Fibroblast of skin of abdomen (primary cell): ENCODE measurements at places on chromosomes 2 and 18.

GRCh38 chr2:219032051-219032745 lies 9.1 kb downstream of the CFAP65 start:
- DNase-seq: no peak

DNA sequence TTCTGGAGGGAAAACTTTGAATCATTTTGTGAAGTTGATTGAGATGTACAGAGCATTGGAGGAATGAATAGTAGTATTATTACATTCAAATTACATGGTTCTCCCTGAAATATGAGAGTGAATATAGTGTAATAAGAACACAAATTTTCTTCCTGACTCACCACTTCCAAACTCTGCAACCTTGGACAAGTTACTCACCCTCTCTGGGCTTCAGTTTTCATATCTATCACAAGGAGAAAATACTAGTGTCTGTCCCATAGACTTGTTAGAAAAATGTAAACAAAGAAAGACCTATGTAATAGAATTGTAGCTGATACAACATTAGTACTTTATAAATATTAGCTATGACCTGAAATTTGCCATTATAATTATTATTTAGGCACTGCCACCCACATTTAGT lies 150.8 kb downstream of the LRRTM1 start:
- DNase-seq: no peak

- DNase-seq: peak; percentile 47
Observed at GRCh38 chr18:25169701-25170100, 182.3 kb downstream of the ZNF521 start.

DNA sequence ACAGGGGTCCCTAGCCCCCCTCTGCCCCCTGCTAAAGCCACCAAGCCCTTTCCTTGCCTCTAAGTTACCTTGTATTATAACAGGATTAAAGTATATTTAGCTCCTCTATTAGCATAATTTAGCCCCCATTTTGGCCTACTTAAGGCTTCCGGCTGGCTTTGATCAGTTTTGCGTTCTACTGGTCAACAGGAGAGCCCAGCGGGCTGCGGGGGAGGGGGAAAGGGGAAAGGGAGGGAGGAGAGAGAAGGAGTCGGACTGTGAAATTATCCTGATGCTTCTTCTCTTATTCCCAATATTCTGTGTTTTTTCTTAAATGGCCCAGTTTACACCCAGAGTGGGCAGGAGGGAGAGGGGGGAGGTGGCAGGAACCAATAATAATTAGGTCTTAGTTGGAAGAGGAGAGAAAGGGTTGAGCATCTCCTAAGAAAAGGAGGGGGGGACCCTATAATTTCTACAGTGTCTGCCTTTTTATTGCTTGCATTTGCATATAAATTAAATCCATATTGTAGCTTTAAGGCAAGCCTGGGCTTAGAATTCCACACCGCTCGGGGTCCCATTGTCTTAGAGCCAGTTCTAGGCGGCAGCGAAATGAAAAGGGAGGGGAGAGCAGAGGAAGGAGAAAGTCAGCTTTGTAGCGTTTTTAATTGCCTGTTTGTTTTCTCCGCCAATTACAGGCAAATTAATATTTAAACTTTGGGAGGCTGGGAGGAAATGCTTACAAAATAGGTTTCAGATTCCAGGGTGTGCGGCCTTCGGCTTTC lies 39.6 kb downstream of the EN1 start:
- peak; percentile 28 for DNase-seq

- peak; percentile 94 for DNase-seq
Observed at GRCh38 chr2:200609028-200609614, 23.3 kb downstream of the AOX1 start.

GRCh38 chr2:17594533-17595401 lies 54.3 kb downstream of the VSNL1 start:
- peak; percentile 79 for DNase-seq

DNA sequence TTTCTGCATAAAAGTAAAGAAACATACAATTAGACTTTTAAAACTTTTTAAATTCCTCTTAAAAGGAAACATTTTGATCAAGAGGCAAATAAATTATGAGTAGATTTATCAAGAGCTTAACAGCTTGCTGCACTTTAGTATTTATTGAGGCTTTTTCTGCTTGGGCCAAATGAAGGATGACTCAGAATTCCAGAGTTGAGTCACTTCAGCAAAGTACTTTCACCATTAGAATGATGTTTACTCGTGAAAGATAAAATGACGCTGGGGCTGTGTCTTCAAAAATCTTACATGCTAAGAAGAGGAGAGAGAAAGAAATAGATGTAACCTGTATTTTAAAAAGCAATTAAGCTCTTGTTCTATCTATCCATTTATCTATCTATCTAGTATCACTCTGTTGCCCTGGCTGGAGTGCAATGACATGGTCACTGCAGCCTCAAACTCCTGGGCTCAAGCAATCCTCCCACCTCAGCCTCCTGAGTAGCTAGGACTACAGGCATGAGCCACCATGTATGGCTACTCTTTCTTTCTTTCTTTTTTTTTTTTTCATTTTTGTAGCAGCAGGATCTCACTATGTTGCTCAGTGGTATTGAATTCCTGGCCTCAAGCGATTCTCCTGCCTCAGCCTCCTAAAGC lies 75.3 kb upstream of the RIOK3 start:
- DNase-seq: peak; percentile 83

DNA sequence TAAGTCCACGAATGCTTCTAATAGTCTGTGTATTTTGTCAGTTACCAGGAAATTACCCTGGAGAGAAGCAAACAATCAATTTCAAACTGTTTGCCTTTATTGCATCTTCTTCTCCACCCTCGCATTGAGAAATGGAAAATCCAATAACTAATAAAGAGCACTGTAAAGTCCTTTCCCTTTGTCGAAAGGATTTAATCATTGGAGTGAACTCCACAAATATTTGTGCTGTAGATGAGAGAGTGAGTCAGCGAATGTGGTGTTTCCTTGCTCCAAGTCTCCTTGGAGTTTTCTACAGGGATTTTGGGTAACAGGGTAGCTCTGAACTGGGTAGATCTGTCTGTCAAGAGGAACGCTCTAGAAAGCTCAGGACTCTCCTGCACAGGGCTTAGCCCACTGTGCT lies 240.2 kb downstream of the KCNS3 start:
- DNase-seq: peak; percentile 44

- DNase-seq: peak; percentile 72
Observed at GRCh38 chr2:37870829-37871228, 54.3 kb upstream of the RMDN2 start.

GRCh38 chr2:54859416-54859815 lies 136.0 kb downstream of the EML6 start:
- no peak for DNase-seq

DNA sequence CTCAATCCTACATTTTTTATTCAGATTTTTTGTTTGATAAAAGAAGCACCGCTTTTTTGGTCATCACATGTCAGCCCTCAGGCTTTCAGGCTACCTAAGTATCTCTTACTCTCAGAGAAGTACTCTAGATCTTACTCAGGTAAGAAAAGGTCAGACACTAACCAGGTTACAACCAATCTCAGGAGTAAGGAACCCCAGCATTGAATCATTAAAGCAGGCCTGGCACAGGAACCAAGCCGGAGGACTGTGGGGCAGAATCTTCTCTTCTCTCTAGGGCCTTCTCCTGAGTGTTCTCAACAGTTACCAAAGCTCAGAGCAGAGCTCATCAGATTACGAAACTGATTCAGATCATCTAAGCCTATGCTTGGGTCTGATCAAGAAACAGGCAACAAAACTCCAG lies 28.2 kb downstream of the RBMS1 start:
- DNase-seq: no peak

GRCh38 chr2:113227290-113227689 lies 51.4 kb downstream of the PAX8 start:
- no peak for DNase-seq

DNA sequence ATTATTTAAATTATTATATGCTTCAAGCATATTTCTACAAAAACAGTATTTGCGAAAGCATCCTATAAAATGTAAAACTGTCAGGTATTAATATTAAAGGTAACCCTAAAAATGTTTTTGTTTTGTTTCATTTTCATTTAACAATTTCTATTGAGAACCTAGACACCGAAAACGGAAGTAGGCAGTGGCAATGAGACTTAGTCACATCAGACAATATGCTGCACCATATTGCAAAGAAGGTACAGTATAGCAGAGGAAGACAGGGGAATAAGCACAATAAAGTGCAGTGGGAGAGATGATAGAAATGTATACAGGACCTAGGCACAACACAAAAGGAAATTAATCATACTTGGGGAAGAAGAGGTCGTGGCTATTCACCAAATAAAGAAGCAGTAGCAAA lies 12.2 kb downstream of the SCN1A start:
- no peak for DNase-seq

DNA sequence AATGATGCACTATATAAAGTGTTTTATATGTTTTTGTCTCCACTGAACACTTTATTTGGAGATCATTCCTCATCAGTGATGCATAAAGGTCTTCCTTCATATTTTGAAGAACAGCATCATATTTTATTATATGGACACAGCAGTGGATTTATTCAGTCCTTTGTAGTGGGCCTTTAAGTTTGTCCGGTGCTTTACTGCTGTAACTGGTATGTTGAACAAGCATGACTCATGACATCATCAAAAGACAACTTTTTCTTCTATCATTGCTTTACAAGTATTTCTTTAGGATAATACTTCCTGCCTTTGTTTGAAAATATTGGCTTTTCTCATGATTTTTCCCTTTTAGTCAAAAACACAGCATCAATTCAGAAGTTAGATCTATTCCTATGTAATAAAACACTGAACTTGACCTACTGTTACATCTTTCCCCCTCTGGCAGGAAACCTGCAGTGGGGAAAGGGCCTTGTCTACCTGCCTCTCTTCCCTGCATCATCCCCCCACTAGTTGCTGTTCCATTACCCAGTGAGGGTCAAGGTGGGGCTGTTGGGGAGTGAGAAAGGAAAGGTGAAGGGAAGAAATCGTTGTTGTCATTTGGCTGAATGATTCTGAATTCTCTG lies 241.2 kb downstream of the CYP26B1 start:
- DNase-seq: peak; percentile 32

DNA sequence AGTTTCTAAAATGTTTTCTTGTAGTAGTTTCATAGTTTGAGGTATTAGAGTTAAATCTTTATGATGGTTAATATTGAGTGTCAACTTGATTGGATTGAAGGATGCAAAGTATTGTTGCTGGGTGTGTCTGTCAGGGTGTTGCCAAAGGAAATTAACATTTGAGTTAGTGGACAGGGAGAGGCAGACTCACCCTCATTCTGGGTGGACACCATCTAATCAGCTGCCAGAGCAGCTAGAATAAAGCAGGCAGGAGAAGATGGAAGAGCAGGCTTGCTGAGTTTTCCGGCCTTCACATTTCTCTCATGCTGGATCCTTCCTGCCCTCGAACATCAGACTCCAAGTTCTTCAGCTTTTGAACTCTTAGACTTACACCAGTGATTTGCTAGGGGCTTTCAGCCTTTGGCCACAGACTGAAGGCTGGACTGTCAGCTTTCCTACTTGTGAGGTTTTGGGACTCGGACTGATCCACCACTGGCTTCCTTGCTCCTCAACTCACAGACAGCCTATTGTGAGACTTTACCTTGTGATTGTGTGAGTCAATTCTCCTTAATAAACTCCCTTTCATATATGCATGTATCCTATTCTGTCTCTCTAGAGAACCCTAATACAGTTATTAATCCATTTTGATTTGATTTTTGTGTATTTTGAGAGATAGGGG lies 56.8 kb upstream of the STK39 start:
- DNase-seq: no peak

DNA sequence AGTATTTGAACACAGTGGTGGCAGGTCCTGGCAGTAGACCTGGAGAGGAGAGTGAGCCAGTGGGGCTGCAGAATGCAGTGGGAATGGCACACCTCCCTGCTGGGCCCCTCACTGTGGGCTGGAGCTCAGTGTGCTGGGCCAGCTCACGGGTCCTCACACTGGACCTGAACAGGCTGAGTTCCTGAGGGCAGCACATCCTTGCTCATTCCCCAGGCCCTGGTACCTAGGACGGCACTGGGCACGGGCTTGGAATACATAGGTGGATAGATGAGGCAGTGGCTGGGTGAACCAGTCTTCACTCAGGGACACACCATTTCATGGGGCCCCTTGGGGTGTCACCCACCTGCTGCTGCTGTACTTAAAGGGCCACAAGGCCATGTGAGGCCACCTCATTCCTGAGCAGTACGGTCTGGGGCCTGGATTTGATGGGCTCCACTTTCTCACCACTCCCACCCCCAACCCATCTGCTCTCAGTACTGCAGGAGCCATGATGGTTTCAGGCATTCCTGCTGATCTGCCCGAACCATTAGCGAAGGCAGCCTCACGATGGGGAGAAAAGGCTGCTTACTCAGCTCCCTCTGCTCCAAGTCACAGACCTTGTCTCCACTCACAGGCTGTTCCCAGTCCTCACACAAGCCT lies 4.2 kb downstream of the TMEM177 start:
- DNase-seq: no peak

DNA sequence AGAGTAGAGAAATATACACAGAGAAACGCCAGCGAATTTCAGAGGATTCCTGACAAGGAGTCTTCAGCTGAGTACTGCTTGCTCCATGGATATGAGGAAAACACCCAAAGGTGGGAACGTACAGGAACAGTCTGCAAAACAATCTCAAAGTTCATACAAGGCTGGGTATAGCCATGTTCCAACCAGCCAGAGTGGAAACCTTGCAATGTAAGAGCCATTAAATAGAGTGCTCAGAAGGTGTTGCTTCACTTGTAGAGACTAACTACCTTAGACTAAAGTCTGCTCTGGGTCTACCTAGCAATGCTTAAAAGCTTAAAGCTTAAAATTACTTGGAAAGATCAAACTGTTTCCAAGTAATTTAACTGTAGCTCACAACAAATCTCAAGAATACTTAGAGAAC lies 6.0 kb downstream of the FANCL start:
- no peak for DNase-seq

- peak; percentile 84 for DNase-seq
Observed at GRCh38 chr2:73938718-73939352, 12.2 kb downstream of the DGUOK start.

DNA sequence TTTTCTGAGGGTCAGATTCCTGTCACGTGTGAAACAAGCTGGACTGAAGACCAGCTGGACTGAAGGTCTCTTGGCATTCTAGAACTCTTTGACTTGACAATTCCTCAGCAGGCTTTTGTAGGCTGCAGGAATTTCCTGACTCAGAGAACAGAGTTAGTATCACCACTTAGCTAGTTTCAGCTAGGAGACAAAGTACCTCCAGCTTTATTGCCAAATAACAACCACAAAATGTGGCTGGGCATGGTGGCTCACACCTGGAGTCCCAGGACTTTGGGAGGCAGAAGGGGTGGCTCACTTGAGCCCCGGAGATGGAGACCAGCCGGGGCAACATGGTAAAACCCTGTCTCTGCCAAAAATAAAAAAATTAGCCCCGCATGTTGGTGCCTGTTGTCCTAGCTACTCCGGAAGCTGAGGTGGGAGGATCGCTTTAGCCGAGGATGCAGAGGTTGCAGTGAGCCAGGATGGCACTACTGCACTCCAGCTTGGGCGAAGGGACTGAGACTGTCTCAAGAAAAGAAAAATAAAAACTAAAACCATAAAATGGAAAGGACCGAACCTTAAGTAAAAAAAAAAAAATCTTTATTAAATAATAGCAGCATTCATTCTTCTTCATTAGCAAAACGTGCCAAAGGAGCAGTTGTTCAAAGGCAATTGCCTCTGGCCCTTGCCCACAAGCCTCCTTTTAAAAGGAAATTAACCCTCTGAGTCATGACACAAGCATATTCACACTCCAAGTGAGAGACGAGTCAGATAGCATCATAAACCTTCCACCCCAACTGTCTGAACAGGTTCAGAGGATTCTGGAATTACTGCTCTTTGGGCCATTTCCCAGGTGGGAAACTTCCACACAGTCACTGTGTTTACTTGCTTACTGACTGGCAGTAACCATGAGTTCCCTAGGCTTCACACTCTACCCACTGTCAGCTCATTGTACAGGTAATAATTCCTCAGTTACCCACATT lies 88.9 kb downstream of the MYL12B start:
- DNase-seq: peak; percentile 13
